ENCODE measurements at places on chromosomes 2 and 18.
A peak's percentile ranks its signal among the peaks of the same experiment; 100 is the strongest.

DNA sequence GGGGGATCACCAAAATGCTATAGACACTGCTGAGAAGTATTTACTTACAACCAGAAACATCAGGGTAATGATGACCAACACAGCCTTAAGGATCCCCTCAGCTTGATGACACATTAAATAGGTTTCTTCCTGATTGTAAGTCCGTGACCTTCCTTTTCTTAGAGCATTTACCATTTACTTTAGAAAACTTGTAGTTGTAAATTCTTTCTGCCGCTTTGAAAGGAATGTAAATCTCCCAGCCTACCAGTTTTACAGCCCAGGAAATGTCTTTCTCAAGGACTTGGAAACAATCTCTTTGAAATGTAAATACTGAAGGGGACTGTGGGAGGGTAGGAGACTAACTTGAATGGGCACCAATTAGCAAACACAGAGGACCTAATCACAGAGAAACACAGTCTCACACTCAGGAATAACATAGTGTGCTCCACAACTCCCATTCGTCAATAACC lies 278.6 kb downstream of the DSC3 start:
- no peak for DNase-seq

DNA sequence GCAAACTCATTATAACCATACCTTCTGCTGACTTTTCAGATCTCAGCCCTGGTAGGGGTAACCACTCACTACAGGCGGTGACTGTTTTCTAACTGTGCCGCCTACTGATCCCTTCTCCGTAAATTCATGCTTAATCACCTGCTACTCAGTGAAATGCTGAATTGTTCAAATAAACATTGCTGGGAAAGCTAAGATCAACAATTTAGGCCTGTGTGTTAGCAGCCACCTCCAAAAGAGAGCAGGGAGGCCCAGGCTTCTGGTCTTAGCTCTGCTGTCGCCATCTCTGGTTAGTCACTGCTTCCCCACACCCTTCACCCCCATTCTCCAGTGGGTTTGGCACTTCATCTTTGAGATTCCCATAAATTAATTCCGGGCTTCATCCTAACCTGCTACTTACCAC lies 21.8 kb upstream of the NT5C1B start:
- no peak for DNase-seq

DNA sequence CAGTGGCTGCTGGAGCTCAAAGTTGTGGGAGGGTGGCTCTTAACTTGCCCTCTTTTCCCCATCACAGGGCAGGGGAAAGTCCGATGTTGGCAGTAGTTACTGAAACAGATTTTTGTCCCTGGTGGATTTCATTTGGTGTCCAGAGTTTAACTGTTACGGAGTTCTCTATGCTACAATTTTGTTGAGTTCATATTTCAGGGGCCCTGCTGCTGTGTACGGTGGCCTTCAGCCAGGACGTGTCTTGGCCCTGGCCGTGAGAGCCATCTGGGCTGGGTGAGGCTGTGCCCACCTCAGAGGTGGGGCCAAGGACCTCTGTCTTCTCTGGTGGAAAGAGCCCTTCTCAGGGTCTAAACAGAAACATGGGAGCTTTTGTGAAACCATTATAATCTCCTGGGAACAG lies 67.4 kb downstream of the SH3YL1 start:
- DNase-seq: no peak

DNA sequence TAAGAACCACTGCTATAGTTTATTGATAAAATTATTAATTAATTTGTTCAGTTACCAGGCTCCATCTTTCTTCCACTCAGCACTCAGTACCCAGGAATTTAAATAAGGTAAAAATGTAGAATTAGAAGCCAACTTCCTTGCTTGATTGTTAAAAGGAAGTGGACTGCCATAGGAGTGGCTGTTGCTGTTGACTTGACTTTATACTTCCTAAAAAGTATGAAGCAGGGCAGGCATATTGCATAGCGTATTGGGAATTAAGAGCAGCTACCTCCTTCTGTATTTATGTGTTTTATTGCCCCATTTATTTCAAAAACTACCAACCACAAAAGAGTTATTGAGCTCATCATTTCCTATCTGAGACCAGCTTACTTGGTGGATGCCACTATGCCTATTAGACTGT lies 27.9 kb downstream of the PSMD1 start:
- no peak for DNase-seq

GRCh38 chr2:177239932-177240630 lies 24.4 kb downstream of the NFE2L2 start:
- DNase-seq: no peak

- no peak for DNase-seq
These were observed 187.3 kb downstream of the CAMKMT start for GRCh38 chr2:44549099-44549471.

DNA sequence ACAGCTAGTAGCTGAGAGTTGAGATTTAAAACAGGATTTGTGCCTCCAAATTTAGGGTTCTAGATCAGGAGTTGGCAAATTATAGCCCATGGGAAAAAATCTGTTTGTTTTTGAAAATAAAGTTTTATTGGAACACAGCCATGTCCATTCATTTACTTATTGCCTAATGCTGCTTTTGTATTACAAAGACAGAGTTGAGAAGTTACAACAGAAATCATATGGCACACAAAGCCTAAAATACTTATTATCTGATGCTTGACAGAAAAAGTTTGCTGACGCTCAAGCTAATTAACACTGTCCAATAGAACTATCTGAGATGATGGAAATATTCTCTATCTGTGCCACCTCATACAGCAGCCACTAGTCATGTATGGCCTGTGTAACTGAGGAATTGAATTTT lies 229.1 kb upstream of the RASGRP3 start:
- DNase-seq: no peak

- no peak for DNase-seq
These were observed 74.2 kb downstream of the GLI2 start for GRCh38 chr2:120809609-120810440.

DNA sequence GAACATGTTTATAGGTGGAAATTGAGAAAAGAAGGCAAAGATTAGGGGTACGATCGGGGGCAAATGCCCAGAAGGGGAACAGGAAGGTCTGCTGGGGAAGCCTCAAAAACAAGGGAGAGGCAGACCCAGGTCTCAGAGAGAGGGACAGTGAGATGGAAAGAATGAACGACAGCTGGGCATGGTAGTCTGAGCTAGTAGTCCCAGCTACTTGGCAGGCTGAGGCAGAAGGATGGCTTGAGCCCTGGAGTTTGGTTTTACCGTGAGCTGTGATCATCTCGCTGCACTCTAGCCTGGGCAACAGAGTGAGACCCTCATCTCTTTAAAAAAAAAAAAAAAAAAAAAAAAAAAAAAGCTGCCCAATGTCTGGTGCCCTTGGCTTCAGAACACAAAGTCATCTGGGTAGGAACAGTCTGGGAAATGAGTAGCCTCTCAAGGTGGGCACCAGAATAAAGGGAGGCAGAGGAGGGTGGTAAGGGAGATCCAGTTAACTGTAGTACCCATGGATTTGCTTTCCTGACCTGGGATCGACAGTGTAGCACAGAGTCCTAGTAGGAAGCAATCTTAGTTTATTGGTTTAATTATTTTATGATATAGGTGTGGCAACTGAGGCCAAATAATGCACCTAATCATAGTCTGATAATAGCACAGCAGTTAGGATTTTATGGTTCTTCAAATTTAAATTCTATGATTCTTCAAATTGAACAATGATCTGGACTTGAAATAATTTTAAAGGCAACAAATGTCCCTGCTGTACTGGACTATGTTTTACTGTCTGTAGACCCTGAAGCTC lies 3.5 kb downstream of the RRM2 start:
- DNase-seq: no peak

GRCh38 chr2:158745067-158745865 lies 49.9 kb upstream of the DAPL1 start:
- peak; percentile 64 for DNase-seq

- no peak for DNase-seq
These were observed 446.2 kb upstream of the SLC14A2 start for GRCh38 chr18:45168866-45169600.

DNA sequence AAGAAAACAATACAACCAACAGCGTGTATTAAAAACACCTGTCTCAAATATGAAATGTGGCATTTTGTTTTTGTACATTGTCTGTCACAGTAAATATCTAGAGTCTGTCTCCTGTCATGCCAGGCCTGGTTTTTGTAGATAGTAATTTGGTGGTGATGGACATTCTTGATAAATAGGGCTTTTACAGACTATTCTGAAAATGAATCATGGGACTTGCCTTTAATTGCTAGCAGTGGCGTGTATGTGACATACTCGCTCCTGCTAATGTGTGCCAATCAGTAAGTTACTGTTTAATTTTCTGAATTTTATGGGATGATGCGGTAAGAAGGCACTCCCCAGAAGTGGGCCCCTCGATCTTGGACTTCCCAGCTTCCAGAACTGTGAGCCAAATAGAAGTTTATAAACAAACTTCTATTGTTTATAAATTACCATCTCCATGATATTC lies 83.7 kb downstream of the TANC1 start:
- DNase-seq: no peak

- no peak for DNase-seq
These were observed 98.5 kb downstream of the EXOC6B start for GRCh38 chr2:72727356-72727755.

DNA sequence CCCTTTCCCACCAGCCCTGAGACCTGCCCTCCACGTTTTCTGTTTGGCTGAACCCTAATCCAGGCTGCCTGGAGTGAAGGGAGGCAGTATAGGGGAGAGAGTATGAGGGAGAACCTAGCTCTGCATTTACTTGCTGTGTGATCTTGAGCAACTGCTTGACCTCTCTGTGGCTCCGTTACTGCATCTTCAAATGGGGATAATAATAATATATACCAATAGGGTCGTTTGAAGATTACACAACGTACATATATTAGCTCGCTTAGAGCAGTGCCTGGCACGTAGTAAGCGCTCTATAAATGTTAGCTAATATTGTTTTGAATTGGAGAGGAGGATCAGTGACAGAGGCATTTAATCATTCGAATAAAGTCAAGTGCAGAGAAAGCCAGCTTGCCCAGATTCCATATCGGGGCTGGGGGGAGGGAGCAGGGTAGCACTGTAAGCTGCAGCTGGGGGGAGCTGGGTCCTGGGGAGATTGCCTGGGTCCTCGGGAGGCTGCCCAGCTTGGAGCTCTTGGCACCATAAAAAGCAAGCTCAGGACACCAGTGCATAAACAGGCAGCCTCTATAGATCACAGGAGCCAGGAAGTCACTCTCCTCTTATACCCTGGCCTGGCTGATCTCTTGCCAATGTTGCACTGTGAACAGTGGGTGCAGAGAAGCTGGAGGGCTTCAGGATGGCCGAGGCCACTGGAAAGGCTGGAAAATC lies 19.1 kb downstream of the KCNK3 start:
- no peak for DNase-seq

GRCh38 chr2:174748948-174749347 lies 15.3 kb downstream of the CHRNA1 start:
- peak; percentile 31 for DNase-seq

DNA sequence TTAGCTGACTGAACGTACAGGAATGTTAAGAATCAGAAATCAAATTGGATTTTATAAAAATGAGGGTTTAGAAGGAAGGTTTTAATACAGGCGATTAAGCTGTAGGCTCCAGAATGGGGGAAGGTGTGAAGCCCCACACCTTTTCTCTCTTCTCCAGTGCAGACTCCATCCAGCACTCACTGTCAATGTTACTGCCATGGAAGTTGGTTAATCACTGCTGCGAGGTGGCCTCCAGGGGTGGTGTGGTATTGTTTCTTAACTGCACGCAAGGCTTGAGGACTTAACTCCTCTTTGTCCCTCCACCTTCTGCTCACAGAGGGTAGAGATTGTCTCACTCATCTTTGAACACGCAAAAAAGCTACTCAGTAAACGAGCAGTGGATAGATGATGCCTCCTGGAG lies 26.9 kb upstream of the YWHAQ start:
- DNase-seq: no peak

- no peak for DNase-seq
These were observed 1.1 kb downstream of the ARHGAP28 start for GRCh38 chr18:6730416-6731221.

GRCh38 chr2:62486439-62486765 lies 19.6 kb downstream of the TMEM17 start:
- DNase-seq: no peak

DNA sequence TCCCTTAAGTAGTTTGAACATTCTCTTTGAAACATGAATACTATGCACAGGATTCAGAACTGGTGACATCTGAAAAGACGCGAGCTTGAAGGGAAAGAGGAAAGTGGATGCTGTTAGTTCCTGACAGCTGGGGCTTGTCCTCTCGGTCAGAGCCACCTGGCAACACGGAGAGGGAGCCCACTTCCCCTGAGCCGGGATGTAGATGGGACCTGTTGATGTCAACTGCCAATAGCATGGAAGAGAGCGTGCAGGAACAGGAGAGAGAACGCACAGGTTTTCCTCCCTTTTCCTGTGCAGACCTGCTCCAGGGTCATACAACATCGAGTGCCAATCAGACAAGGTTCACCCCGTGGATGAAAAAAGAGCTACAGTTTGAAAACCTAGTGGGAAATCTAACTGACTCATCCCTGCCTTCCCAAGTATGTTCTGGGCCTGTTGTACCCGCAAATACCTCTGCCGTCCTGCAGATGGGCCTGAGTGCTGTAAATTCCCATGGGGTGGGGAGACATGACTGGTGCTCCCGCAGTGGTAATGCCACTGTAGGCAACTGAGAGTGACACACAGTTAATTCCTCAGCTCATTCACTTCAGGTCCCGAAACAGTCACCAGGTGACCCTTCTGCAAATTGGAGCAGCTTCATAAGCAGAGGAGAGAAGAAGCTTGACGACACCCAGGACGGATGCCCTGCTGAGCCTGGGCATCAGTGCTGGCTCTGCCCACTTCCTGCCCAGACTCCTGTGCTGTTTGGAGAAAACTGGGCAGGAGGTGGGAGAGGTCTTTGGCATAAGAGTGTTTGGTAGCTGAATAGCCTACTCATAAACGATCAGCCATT lies 13.9 kb upstream of the MBP start:
- no peak for DNase-seq

DNA sequence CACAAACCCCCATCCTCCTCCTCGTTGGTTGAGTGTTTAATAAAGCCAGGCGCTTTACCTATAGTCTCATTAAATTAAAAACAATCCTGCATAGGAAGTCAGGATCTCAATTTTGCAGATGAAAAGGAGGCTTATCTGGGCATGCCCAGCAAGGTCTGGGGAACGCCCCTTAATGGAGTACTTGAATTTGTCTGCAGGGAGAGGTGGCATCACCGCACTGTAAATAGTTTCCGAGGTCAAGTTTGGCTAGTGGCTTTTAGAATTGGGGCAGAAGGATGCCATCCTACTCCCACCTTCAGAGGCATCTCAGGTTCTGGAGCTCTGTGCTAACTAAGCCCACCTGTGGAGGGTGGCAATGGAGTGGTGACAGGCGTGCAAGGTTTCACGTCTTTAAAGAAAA lies 149.2 kb downstream of the TGIF1 start:
- DNase-seq: no peak

- no peak for DNase-seq
These were observed 940 bp downstream of the XRCC5 start for GRCh38 chr2:216109962-216110614.

- DNase-seq: no peak
These were observed 621.4 kb downstream of the NYAP2 start for GRCh38 chr2:226020956-226021355.

- no peak for DNase-seq
These were observed 10.5 kb downstream of the ONECUT2 start for GRCh38 chr18:57445488-57446319.

GRCh38 chr2:185006481-185006880 lies 408.2 kb downstream of the ZNF804A start:
- no peak for DNase-seq
